ENCODE measurements at places on chromosomes 4 and X.

GRCh38 chr4:59484944-59485343 is 1715.2 kb upstream of the ADGRL3 start:
- no peak for DNase-seq

DNA sequence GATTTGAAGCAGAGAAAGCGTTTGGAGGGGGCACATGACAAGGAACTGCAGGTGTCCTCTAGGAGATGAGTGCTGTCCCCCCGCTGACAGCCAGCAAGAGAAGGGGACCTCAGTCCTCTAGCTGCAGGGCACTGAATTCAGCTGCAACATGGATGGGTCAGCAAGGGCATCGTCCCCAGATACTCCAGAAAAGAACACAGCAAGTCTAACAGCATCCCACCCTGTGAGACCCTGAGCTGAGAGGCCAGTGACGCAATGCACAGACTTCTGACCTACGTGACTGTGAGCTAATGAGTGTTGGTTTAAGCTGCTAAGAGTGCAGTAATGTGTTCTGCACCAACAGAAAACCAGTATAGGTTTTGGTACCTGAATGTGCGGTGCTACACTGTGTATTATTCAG is 11.6 kb upstream of the CENPVL2 start:
- no peak for DNase-seq

- DNase-seq, result peak; percentile 86
Observed at GRCh38 chr4:72568959-72569718, at the start of gene ADAMTS3. TSS of gene ADAMTS3 (minus strand) at chr4:72569221. CDS start at chr4:72568762, 459 bp downstream.

DNA sequence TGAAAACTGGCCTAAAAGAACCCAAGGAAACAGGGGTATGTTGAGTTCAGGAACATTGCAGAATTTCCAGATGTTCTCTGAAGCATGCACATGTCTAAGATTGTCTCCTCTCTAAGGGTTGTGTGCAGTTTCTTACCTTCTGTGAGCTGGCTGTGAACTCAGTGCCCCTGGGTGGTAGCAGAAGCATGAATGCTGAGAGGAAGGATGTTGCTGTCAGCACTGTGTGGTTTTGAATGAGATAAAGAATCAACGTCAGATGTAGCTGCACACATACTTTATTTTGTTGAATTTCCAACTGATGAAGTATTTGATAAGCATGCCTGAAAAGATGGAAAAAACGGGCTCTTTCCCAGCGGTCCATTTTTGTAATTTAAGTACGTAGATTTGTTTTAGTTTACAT is 23.8 kb upstream of the CD38 start:
- no peak for DNase-seq

GRCh38 chr4:1340181-1340747 is 6.7 kb upstream of the UVSSA start:
- DNase-seq, result peak; percentile 57

GRCh38 chr4:81951891-81952455 is 421.8 kb downstream of the HNRNPD start:
- DNase-seq, result no peak

DNA sequence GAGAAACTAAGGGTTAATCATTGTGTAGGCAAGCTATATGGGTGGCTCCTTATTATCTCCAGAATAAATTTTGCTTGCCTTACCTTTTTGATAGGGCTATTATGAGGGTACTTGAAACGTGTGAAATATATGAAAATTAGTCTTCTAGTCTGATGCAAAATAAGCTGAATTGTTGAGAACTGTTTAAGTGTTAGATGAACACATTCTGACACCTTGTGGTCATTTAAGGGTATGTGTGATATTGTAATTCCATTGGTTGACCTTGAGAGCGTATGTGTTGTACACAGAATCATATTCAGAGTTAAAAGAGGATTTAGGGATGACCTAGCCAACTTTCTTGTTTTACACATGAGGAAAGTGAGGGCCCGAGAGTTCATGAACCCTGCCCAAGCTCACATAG is 44.6 kb upstream of the LINC00632 start:
- DNase-seq, result no peak

DNA sequence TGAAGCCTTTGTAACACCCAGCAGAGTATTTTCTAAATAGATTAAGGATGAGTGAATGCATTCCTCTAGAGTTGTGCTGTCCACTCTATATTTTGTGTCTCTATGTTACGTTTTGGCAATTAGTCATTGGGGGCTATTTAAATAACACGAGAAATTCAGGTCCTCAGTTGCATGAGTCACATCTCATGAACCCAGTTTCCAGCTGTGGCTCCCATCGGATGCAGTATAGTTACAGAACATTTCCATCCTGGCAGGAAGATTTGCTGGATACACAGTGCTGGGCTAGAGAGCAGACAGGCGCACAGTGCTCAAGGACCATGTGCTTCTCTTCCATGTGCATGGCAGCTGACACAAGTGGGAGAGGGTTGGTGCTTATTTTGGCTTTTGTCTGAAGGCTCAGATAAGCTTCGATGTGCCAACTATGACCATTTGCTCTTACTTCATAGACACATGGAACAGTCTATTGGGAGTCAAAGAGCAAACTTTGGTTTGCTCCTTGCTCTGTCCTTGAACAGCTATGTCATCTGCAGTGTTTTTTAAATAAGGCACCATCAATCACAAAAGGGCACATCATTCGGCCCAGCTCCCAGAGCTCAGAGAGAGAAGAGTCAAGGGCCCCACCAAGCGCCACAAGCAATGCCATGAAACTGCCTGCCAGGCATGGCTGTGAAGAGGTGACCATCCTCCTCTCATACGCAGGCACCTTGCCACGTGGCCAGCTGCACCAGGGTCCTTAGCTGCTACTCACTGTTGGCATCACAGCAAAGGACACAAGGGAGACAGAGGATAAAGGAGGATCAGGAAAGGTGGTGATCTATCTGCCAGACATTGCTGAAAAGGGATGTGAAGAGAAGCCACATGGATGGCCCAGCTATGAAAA is 8.1 kb upstream of the STS start:
- no peak for DNase-seq

- DNase-seq, result no peak
Observed at GRCh38 chr4:26248647-26249046, 72.2 kb upstream of the RBPJ start.

DNA sequence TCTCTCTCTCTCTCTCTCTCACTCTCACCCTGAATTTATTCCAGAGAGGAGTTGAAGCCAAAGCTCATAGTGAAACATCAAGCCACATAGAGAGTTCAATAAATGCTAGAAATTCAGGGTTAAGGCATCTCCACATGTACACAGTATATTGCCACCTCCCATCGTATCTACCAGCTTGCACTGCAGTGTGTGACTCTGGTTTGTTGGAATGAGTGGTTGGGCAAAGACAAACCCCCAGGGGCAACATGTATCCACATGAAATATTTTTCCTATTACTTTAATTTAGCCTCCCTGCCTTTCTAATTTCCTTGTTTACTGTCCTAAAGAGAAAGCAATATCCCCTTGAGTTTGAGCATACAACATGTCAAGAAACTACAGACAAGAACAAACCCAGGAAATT is 247.3 kb downstream of the SPATA18 start:
- DNase-seq, result no peak

GRCh38 chrX:108123591-108124366 is 32.2 kb downstream of the ATG4A start:
- DNase-seq, result peak; percentile 53

- DNase-seq, result no peak
Observed at GRCh38 chr4:94244829-94245185, 37.1 kb downstream of the SMARCAD1 start.

GRCh38 chr4:37970702-37971101 is 10.5 kb downstream of the PTTG2 start:
- peak; percentile 86 for DNase-seq

DNA sequence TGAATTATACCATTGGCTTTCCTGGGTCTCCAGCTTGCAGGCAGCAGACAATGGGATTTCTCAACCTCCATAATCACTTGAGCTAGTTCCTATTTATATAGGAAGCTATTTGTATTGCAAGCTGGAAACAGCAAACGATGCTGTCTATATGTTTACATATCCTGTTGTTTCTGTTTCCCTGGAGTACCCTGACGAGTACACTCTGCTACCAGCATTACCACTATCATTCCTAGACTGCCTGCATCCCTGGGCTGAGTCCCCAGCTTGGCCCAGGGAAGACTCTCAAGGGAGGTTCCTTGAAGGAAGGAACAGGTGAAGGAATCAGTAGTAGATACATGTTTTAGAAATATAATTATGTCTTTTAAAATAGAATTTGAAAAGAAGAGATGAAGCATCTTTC is 81.4 kb downstream of the EVC2 start:
- DNase-seq, result no peak

- no peak for DNase-seq
Observed at GRCh38 chr4:128847082-128847724, 37.7 kb downstream of the JADE1 start.

- DNase-seq, result no peak
Observed at GRCh38 chr4:184331268-184331995, 113.8 kb upstream of the ENPP6 start.

- DNase-seq, result no peak
Observed at GRCh38 chr4:125781651-125782050, 466.9 kb downstream of the FAT4 start.

GRCh38 chrX:149453030-149453429 is 52.1 kb downstream of the IDS start:
- DNase-seq, result no peak

GRCh38 chr4:147994491-147995385 is 262.9 kb downstream of the ARHGAP10 start:
- DNase-seq, result no peak

All from right cardiac atrium (tissue), 5 donors.